ENCODE measurements at places on chromosomes 1 and 21.

GRCh38 chr1:59985911-59986515, 59.4 kb upstream of the CYP2J2 start:
- DNase-seq = no peak

DNA sequence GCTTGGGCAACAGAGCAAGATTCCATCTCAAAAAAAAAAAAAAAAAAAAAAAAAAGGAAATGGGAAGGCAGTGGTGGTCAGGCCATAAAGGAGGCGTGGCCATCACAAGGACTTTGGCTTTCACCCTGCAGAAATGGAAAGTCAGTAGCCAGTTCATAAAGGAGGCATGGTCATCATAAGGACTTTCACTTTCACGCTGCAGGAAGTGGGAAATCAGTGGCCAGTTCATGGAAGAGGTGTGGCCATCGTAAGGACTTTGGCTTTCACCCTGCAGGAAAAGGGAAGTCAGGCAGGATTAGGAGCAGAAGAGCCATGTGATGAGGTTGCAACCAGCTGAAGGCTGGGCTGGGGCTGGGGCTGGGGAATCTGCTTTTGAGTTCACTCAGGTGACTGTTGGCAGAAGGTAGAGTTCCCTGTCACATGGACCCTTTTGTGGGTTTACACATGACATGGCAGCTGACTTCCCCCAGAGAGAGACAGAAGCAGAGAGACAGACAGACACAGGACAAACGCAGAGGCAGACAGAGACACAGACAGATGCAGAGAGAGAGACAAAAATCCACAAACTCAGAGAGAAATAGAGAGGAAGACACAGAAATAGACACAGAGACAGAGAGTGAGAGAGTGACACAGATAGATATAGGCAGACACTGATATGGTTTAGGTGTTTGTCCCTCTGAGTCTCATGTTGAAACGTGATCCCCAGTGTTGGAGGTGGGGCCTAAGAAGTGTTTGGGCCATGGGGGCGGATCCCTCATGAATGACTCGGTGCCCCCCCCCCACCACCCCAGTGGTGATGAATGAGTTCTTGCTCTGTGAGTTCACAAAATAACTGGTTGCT, 263.9 kb upstream of the KAZN start:
- peak; percentile 70 for DNase-seq

DNA sequence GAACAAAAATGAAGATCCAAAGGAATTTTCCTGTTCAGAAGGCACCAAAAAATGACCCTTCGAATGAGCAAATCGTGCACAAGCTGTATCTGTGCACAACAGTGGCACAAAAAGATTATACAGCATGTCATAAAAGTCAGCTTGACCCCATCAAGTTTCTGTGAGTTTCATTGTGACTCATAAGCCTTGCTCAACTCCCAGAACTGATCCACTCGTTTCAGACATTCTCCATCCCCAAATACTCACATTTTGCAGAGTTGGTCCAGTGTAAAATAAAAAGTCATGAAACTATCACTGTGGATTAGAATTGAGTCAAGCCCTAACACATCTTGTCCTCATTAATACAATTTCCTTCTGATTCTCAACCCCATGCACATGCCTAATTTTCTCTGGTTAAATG, 174.7 kb upstream of the PKN2 start:
- no peak for DNase-seq

GRCh38 chr21:32131164-32131563, 147.7 kb downstream of the MIS18A start:
- DNase-seq = no peak

GRCh38 chr1:198199105-198199504, 42.3 kb downstream of the NEK7 start:
- DNase-seq = no peak

- DNase-seq = peak; percentile 31
Observed at GRCh38 chr1:212315907-212316306, 30.7 kb downstream of the PPP2R5A start.

DNA sequence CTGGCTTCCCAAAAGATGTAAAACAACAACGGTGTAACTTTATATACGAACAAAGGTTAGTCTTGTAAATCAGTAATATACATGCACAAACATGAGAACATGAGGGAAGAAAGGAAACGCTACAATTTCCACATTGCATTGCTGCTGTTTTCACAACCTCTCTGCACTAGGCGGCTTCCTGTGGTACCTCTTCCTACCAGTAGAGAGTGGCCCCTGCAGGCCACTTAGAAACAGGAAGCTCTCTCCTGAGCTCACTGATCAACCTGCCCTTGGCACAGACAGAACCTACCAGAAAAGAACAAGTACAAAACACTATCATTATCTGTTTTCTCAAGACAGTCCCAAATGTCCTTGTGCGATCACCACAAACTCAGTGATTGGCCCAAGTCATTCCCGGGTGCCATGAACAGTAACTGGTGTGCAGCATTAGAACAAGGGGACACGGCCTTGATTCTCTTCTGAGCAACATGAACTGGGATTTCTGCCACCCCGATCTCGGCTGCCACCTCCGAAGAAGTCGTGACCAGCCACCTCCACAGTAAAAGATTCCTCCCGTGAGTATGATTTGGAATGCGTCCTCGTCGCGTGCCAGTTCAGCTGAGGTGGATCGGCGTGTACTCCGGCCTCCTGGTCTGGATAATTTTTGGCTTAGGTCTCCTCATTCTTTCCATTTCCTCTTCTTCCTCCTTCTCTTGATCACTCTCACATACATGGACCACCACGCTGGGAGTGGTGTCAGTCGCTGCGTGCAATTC, 5.7 kb upstream of the KCNE1 start:
- peak; percentile 71 for DNase-seq

DNA sequence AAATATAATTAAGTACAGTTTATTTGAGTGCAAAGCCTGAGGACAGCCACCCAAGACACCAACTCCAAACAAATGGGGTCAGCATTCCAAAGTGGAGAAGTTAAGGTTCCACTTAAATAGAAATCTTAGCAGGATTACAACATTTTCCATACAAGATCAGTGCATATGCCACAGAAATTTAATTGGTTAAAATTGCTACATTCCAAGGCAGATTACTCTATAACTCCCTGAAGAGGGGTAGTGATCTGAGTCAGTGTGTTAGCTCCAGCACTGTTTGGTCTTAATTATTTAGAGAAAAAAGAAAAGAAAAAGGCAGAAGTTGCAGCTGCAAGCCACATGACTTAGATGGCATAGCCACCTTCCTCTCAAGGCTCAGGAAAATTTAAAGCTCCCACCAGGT, 297.5 kb downstream of the HHIPL2 start:
- DNase-seq = no peak

GRCh38 chr1:173506437-173506836, 29.3 kb downstream of the PRDX6 start:
- DNase-seq = no peak

- no peak for DNase-seq
Observed at GRCh38 chr1:24454673-24455072, 39.1 kb downstream of the NIPAL3 start.

DNA sequence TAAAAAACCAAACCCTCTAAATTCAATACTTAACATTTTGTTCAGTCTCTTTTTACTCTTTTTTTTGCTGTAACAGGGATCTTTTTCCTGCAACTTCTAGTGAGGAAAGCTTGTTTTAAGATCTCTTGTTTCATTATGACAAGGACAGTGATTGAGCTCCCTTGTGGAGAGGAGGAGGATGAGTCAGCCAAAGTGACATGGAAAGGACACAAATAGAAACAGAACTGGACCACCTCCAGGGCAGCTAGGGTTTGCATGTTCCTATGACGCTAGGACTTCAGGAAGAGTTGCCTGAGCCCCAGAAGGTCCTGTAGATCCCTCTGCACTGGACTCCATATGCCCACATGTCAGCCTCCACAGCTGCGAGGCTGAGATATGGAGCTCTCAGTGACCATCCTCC, 212.6 kb upstream of the FAM78B start:
- DNase-seq = no peak

GRCh38 chr1:166721145-166721544, 118.1 kb upstream of the POGK start:
- DNase-seq = no peak

GRCh38 chr1:184743062-184743756, 11.4 kb downstream of the EDEM3 start:
- DNase-seq = no peak
